ENCODE measurements at places on chromosomes 5 and 9.

DNA sequence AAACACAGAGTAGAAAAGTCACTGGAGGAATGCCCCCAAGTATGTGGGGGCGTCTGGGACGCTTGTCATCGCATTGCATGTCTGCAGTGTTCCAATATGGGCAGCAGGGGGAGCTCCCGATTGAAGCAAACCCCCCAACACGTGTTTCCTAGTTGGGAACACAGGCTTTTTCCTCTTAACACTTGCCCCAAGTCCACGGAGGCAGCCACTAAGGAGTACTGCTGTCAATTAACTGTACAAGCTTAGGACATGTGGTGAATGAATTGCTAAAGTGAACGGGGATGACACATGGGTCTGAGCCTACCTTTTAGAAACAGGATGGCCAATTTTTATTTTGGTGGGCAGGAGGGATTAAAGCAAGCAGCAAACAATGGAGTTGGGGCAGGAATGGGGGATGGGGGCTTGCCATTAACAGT lies 2.2 kb downstream of the GABRB2 start:
- DNase-seq: peak; percentile 56

DNA sequence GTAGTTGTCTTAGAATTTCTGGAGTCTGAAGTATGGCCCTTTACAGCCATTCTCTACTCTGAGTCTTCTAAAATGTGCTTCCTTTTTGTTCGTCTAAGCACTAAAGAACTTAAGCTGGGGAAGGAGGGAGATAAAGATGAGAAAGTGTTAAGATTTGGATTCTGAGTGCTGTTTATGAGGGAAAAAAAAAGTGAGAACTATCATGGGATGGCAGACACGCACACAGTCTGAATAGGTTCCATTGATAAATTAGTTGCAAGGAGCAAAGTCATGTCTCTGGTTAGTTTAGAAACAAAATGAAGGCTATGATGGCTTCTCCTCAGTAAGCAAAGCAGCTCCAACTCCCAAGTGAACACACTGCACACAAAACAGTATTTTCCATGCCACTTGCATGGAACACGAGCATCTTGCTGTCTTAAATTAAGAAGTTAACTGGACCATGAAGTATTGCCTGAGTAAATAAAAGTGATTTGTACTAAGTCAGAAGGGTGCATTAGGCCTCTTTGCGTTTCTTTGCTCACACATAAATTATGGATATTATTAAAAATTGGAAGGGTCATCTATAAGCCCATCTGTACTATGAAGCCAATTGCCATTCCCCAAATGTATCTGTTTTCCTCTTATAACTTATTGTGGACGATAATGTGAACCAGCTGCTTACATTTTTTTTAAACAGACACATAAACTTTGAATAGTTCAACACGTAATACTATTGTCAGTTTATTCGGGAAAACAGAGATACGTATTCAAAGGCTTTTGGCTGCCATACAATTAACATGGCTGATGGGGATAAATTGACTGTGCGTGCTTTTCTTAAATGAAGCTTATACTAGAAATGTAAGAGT lies 199.3 kb downstream of the SGCD start:
- no peak for DNase-seq

- no peak for DNase-seq
Measured at GRCh38 chr5:78763659-78764189, 115.2 kb upstream of the LHFPL2 start.

GRCh38 chr9:97767891-97768290 lies 70.8 kb upstream of the XPA start:
- DNase-seq: no peak

GRCh38 chr9:39588500-39589137 lies 233.2 kb downstream of the SPATA31A1 start:
- DNase-seq: no peak

DNA sequence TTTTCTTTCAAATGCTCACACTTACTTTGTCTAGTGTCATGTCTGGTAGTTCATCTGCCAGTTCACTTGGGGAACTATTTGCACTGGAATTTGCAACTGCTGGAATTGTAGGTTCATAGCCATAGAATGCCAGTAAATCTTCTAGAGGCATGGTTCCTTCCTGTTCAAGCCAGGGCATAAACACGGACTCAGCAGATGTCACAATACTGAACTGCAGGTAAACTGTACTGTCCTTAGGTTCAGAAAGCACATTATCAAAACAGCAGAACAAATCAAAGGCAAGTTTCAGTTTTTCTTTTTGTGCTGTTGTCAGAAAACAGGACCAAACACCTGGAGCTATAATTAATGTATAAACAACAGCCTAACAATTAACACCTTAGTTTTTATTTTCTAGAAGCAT lies 13.1 kb downstream of the MIER3 start:
- no peak for DNase-seq

DNA sequence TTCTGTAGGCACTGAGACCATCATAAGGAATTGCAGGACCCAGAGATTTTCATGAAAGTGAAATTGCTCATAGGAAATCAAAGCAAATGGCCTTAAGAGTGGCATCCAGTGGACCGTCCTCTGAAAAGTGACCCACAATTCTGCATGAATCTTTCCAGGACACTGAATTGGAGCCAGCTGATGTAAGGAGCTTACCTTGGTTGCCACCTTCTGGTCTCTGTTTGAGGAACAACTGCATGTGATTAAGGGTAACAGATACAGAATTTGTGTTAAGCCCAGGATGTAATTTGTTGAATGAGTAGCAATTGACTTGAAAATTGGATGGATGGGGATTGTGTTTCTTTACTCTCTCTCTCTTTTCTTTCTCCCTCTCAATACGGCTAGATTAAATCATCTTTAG lies 49.9 kb upstream of the GAS1 start:
- no peak for DNase-seq

DNA sequence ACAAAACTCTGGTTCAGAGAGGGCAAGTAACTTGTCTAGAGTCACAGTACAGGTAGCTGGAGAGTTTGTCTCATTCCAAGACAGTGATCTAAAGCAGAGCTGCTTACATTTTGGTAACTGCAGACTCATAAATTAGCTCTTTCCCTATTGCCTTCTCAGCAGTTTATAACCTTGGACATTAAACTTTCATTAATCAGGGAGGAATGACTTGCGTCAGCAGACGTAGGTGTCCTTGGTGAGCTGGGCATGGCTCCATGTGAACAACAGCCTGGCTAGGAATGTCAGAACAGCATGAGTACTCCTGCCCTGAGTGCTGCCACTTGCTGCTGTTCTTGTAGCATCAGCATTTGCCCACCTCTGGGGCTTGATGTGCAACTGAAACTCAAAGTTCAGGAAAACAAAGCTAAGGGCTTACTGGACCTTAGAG lies 2.2 kb upstream of the ALDOB start:
- no peak for DNase-seq

DNA sequence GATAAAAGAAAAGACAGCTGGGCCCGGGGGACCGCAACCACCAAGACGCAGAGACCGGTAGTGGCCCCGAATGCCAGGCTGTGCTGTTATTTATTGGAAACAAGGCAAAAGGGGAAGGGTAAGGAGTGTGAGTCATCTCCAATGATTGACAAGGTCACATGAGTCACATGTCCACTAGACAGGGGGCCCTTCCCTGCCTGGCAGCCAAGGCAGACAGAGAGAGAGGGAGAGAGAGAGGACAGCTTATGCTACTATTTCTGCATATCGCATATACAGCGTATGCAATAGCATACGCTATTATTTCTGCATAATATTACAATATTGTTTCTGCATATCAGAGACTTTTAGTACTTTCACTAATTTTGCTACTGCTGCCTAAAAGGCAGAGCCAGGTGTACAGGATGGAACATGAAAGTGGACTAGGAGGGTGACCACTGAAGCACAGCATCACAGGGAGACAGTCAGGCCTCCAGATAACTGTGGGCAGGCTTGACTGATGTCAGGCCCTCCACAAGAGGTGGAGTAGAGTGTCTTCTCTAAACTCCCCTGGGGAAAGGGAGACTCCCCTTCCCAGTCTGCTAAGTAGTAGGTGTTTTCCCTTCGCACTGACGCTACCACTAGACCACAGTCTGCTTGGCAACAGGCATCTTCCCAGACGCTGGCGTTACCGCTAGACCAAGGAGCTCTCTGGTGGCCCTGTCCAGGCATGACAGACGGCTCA lies 50.3 kb downstream of the RFX3 start:
- DNase-seq: peak; percentile 53

DNA sequence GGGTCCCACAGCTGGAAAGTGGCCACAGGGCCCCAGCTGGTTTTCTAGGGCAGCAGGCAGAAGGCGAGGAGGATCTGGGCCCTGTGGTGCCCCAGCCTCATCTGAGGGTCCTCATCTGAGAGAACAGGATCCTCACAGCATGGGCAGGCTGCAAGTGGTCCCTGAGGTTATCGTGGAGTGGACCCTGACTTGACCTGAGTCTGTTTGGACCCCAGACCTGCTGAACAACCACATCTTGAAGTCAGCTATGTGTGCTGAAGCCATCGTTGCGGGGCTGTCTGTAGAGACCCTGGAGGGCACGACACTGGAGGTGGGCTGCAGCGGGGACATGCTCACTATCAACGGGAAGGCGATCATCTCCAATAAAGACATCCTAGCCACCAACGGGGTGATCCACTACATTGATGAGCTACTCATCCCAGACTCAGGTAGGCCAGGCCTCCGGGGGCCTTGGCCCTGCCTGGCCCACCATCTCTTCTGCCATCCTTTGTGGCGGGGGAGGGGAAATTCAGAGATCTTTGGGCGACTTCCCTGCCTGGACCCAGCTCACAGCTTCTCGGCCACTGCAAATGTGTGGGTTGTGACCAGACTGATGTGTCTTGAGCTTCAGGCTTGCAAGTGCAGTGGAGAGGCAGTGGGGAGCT lies 24.0 kb downstream of the TGFBI start:
- no peak for DNase-seq

- DNase-seq: no peak
Measured at GRCh38 chr5:144742361-144742760, 571.7 kb downstream of the KCTD16 start.

- DNase-seq: no peak
Measured at GRCh38 chr9:26175264-26175663, 497.0 kb upstream of the TUSC1 start.

DNA sequence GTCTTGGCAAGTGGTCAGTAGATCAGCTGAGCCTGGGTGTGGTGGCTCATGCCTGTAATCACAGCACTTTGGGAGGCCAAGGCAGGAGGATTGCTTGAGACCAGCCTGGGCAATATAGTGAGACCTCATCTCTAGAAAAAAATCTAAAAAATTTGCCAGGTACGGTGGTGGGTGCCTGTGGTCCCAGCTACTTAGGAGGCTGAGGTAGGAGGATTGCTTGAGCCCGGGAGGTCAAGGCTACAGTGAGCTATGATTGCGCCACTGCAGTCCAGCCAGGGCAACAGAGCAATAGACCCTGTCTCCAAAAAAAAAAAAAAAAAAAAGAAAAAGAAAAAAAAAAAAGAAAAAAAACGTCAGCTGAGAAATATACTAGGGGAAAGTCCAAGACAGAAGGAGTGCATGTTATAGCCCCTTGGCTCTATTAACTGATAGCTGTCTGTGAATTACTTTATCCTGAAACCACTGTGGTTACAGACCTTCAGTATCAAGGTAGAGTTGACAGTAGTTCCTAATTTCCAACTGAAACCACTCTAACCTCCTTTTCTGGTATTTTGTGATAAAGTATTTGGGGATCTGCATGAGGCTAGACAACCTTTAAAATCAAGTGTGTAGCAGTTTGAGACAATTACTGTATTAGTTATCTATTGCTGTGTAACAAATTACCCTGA lies 2.3 kb upstream of the INIP start:
- DNase-seq: no peak

GRCh38 chr9:81182431-81182830 lies 506.9 kb downstream of the TLE1 start:
- DNase-seq: no peak

DNA sequence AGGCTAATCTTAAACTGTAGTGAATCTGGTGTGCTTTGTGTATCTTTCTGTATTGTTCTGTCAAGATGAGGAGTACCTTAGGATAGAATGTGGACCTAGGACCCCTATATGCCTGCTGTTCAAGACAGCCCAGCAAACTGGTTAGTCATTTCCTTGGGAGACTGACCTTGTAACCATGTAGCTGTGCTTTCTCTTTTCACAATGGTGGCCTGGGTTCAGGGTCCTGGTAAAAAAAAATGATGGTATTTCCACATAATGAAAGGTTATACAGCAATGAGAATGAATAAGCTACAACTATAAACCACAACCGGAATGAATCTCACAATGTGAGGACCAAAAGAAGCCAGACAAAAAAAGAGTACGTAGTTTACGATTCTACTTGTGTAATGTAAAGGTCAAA lies 36.4 kb upstream of the F2RL1 start:
- DNase-seq: no peak

GRCh38 chr5:179437341-179438001 lies 92.2 kb upstream of the ADAMTS2 start:
- no peak for DNase-seq

DNA sequence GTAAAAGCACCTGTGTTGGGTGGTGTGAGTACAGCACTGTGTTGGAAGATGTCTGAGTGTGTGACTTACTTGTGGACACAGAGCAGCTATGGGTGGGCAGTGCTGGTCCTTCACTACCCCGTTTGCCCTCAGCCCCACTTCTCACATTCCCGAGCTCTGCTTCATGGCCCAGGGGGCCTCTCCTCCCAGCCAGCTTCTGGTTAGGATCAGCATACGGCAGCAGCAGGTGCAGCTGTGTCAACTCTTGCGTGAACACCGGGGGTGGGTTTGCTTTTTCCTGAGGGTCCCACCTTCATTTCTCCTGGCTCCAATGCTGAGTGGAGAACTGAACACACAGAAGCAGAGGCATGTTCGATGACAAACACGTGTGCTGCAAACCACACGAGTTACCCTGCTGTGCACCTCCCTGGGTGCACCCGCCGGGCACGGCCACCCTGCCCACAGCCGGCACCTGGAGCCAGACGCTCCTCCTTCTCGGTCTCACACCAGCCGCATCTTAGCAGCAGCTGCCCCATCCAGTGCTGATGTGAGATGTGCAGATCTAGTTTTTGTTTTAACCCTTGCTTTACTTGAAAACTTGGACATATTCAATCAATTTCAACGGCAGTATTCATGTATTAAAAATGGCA lies 14.9 kb upstream of the SLC6A3 start:
- DNase-seq: no peak

DNA sequence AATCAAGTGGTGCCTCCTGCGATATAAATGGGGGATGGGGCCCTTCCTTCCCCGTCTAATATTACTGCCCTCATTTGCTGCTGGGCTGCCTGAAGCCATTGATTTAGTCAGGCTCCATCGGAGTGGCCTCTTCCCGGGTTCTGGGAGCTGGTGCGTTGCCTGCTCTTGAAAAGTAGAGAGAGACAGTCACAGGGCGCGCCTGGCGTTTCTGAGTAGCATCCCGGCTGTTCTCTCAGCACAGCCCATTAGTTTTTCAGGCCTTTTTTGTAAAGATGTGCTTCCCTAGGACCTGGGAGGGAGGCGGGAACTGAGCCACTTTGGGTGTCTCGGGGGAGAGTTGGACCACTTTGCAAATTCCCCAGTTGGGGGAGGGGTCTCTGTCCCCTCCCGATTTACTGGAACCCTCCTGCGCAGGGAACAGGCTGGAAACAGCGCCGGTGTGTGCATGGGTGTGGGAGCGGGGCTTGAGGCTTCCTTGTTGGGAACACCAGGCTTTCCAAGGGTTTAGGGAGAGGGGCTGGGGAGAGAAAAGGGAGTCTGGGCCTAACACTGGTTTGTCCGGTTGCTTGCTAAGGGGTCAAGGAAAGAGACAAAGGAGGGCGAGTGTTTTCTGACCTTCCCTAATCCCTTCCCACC lies 4.7 kb downstream of the PRDM6 start:
- no peak for DNase-seq

GRCh38 chr9:130770679-130771442 lies 64.2 kb upstream of the ABL1 start:
- no peak for DNase-seq

GRCh38 chr5:58786035-58786434 lies 203.2 kb downstream of the RAB3C start:
- no peak for DNase-seq

GRCh38 chr5:159780246-159780645 lies 136.0 kb upstream of the ADRA1B start:
- DNase-seq: no peak

- peak; percentile 68 for DNase-seq
Measured at GRCh38 chr5:147576646-147577535, 67.0 kb upstream of the DPYSL3 start.

All from activated CD4-positive, alpha-beta T cell treated with anti-CD3 and anti-CD28 coated beads for 36 hours (primary cell).